Cardiac septum (tissue), 1 donor: ENCODE measurements at places on chromosomes 11 and 22. TPM values are rescaled to one million over a fixed set of nuclear protein-coding genes. Genes with fewer than 3 reads are reported as not detected.

GRCh38 chr11:102168481-102168880, 58.2 kb downstream of the YAP1 start:
- no peak for DNase-seq

GRCh38 chr22:31496735-31497146, 405 bp downstream of the SFI1 start:
- DNase-seq = peak; percentile 79

DNA sequence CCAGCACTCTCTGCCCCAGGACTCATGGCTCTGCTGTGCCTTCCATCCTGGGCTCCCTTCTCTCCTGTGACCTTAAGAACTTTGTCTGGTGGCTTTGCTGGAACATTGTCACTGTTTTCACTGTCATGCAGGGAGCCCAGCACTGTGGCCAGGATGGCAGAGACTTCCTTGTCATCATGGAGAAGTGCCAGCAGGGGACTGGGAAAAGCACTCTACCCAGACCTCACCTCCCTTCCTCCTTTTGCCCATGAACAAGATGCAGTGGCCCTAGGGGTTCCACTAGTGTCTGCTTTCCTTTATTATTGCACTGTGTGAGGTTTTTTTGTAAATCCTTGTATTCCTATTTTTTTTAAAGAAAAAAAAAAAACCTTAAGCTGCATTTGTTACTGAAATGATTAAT, 2.9 kb upstream of the TTC36 start:
- DNase-seq = no peak

DNA sequence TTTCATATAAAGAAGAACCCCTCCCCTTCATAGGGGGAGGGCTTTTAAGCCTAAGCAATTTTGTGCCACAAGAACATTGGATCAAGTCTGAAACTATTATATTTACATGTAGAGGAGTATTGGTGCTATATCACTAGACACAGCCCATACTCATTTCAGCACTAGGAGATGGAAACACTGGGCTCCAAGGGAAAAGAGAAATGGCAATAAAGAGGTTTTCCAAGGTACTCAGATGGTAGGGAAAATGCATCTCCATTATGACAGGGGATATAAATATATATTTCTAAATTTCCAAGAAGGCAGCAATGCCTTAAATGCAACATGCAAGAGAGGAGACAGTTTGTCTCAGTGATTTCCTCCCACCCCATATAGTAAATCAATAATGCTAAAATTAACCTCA, 209.0 kb downstream of the RAB38 start:
- no peak for DNase-seq

GRCh38 chr11:18705651-18706281, 7.2 kb downstream of the TMEM86A start:
- DNase-seq = peak; percentile 74

DNA sequence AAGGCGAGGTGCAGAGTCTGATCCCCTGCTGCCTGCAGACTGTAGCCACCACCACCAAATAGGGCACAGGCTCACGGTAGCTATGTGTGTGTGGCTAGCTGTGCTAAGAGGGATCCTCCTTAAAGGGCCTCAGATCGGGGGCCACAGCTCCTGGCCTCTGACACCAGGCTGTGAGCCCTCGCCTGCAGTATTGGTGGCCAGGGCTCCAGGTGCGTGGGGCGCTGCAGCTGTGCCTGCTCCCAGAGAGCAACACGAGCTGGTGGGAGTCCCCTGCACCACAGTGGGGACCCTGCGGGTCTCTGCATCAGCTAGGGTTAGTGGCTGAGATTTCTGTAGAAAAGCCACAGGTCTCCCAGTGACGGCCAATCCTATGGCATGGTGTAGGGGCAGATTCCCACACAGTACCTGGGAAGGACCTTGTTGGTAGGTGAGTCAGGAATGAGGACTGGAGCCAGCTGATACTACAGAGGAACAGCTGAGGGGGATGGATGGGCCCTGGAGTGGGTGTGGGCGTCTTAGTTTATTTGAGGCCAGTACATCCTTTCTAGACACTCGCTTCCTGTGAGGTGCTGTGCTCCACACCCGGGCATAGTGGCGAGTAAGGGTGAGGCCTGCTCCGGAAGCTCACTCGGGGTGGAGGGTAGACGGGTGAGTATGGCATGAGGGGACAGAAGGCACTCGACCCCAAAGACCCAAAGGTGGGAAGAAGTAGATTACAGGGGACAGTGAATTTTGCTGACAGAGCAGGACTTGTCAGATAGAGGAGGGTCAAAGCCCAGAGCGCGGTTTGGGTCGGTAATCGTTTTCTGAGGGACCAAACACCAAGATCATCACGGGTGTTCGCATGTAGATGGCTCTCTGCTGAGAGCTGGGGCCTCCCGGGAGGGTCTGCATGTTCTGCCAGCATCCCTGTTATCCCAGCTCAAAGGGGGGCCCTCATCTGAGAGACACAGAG, 212.5 kb downstream of the TBC1D22A start:
- DNase-seq = no peak

DNA sequence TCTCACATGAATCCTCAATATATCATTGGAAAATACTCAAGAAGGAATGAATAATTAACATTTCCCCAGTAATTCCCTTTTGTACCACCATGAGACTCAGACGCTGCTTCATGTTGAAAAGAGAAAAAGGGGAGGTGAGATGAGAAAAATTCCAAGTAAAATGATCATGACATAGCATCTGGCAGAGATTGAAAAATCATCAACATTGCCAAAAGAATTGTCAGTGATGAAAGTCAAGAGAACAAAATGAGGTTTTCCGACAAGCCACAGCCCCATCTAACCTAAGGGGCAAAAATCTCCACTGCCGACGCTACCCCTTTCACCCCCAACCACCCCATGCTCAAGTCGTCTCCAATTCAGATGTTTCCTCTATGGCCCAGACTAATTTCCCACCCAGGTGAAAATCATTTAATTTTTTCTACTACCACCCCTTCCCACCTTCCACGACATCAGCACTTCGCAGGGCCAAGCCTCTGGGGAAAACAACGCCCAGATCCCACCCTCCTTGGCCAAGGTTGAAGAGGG, 1.2 kb downstream of the RAB6A start:
- no peak for DNase-seq

DNA sequence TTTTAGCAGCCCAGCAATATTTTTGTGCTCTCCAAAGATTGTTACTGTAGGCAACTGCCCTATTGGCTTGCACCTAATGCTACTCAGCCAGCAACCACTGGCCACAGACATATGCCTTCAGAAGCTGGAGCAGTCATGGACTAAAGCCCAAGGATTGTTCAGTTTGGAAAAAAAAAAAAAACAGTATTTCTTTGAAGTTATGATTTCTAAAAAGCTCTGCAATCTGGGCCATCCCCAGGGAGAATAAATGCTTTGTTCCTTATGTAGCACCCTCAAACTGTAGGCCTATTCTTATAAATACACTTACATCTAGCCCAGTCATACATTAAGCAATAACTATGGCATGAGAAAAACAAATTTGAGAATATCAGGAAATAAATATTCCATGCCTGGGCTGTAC, 2190.5 kb upstream of the RAG2 start:
- DNase-seq = no peak

DNA sequence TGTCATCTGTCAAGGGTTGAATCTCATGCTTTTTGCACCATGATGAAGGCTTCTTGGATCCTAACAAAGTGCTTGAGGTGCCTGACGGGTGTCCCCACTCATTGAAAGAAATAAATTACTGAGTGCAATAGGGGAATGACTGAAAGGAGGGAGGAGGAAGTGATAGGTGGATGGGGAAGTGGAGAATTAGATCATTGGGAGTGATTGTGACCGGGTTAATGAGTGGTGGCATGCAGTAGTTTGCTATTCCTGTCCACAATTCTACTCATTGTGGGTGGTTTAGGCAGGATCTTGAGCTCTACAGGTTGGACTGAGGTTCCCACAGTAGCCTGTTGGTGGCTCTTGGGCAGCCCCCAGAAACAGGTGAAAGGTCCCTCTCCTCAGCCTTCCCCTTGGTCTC, 44.3 kb downstream of the THAP12 start:
- DNase-seq = no peak

DNA sequence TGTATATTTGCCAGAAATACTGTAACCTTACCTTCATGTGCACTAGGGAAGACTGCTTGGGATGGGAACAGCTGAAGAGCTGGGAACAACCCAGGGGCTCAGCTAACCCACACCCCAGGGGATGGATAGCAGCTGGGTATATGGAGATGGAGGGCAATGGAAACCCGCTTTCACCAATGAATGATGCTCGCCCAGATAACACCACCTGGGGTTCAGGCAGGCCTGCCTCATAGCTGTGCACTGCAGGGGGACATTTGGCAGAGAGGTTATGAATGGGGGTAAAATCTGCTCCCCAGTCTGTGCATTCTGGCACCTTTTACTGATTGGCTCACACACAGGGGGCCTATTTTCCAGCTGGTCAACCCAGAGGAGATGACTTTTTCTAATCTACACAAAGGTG, 170.7 kb downstream of the CHST1 start:
- peak; percentile 33 for DNase-seq

DNA sequence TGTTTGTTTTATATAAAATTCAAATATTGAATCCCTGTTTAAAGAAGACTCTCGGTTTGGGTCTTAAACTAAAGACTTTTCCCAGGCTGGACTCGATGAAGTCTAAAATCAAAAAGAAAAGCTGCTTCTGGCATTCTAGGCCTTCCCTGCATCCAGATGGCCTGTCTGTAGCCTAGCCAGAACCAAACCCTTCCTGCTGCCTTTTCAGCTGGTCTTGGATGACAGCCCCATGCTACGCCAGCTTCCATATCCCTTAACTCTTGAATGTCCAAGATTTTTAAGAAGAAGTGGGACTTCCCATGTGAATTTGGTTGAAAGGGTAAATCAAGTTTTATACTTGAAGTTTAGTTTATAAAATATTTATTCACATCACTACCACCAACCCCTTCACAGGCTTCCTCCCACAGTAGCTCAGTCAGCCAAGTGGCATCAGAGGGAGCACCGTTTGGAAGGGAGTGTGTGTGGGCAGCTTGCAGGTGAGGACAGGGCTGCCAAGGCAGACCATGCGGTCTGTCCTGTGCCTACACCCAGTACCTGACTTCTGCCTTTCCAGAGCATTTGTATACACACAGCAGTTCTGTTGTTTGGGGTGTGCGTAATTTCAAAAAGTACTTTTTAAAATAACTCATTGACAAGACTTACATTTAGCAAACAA, 18.2 kb upstream of the PSMA1 start:
- no peak for DNase-seq

GRCh38 chr22:17086296-17086695, 1.5 kb downstream of the IL17RA start:
- no peak for DNase-seq

GRCh38 chr22:43148581-43148980, 2.8 kb upstream of the TSPO start:
- DNase-seq = no peak

DNA sequence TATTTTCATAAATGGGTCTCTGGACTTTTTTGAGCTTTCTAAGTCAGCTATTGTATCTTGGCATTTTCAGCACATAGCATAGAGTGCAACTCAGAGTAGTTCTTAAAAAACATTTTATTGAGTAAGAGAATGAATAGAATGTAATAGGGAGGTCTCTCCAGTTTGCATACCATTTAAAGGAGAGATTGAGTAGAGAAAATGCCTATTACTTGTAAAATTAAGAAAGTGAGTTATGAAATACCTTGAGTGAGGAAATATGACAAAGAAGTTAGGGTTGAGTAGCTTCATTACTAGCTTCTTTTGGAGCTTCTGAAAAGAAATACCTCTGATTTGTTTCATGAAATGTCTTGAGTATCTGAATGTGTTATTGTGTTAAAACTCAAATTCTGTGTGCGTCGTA, 140.0 kb downstream of the AASDHPPT start:
- DNase-seq = no peak

- no peak for DNase-seq
These were observed 4.3 kb upstream of the SH3BP1 start for GRCh38 chr22:37635157-37635556.

GRCh38 chr11:19121646-19122045, 4.7 kb downstream of the ZDHHC13 start:
- DNase-seq = no peak

GRCh38 chr11:129372609-129373488, 2.8 kb upstream of the BARX2 start:
- no peak for DNase-seq

GRCh38 chr11:3230636-3231549, 1.3 kb downstream of the MRGPRE start:
- no peak for DNase-seq

DNA sequence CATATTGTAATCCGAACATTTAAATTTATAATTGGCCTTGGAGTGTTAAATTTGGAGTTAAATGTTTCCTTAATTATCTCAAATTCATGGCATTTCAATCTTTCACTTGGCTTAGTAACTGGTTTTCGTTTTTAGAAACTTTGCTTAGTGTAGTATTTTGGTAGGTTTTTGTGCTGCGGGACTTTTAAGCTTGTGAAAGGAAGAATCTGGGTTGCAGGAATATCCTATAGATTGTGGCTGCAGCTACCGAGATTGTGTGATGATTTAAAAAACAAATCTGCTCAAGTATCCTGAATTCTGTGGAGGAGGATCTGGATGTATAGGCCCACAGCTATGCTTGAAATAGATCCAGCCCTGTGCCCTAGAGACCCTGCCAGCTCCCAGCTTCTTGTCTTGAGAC, 27.1 kb downstream of the OSBP2 start:
- no peak for DNase-seq

The CLDN25 gene
- not detected for total RNA-seq

The PATE4 gene
- total RNA-seq = not detected

The CTSW gene
- 0.83 TPM for total RNA-seq

The TTC12 gene
- total RNA-seq = 12.0 TPM

The NLRX1 gene
- total RNA-seq = 25.4 TPM
